ENCODE measurements at places on chromosomes 6 and 20.

GRCh38 chr6:165654144-165654543 is 8.9 kb downstream of the PDE10A start:
- no peak for DNase-seq

- DNase-seq = peak; percentile 76
Observed at GRCh38 chr6:17928514-17929430, 58.7 kb downstream of the KIF13A start.

DNA sequence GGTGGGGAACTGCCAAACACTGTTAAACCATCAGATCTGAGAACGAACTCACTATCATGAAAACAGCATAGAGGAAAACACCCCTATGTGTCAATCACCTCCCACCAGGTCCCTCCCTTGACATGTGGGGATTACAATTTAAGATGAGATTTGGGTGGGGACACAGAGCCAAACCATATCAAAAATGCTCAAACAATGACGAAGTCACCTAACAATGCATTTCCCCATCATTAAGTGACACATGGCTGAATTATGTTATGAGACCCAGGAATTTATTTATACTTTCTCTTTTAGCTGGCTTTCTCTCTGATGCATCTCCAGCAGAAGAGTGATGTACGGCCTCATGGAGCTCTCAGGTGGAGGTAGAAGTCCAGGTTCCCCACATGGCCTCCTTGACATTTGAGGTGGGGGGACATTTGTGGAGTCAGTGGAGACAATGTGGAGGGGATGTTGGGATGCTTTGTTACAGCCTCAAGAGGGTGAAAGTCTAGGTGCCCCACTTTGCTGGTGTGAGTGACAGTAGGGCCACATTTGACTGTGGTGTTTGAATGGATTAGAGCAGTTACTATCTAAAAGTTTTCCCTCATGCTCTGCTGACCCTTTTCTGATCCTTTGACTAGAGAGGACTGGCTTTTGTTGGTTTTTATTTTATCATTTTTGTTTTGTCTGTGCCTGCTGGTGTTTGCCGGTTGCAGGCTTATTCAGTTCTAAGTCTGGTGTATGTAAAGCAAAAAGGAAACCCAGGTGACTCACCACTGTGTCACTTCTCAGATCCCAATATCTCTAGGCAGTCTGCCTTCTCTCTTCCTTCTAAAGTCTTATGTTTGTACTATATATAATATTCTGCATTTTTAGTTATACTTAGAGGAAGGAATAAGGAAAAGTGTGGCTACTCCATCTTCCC is 18.5 kb upstream of the DCBLD1 start:
- DNase-seq = peak; percentile 90

DNA sequence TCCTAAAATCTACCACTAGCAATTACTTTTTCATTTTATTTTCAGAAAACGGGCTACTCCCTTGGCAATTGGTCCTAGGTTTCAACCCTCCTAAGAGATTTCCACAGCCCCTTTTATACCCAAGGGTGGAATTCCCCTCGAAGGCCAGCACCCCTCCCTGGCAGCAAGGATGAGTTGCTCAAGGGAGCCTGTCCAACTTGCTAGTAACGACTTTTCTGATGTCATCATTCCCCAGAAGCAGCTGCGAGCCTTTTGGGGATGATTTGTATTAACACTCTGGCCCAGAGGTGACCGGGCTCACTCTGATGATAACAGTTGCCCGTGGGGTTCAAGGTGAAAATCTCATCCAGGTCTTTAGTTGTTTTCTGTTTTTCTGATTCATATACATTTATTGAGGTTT is 30.7 kb upstream of the NAA20 start:
- peak; percentile 85 for DNase-seq

DNA sequence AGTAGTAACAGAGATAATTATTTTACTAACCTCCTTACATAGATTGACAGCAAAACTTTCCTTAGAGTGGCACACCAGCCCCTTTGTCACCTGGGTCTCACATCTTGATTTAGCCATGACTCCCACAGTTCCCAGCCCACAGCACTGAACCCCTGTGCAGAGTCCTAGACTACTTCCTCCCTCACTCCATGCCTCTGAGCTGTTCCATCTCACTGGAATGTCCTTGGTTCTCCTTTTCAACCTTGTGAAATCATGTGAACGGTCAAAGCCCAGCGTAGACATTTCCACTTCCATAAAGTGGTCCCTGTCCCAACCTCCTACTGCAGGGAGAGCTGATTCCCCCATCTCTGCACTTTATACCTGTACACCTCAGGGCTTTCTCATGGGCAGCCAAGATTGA is 19.7 kb downstream of the CGA start:
- DNase-seq = no peak

- no peak for DNase-seq
Observed at GRCh38 chr6:11795403-11795802, 16.8 kb upstream of the ADTRP start.

- DNase-seq = peak; percentile 86
Observed at GRCh38 chr6:148868314-148868713, 121.5 kb downstream of the UST start.

- DNase-seq = peak; percentile 36
Observed at GRCh38 chr6:105402090-105402938, 568 bp downstream of the PREP start.

DNA sequence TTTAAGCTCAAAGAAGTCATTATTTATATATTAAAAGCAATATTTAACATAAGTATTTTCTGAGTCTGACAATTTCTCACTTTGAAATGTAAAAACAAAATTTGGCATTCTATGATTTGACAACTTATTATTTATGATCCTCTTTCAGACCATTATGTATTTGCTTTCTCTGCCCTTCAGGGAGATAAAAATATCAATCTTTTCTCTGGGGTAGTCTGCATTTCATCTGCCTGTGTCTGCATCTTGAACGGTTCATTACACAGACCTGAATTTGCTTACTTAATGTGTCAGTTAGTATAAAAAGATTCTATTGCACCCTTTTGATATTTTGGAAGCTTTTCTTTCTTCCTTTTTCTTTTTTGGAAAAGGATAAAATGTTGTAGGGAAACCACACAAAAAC is 354.0 kb upstream of the RGS17 start:
- no peak for DNase-seq

DNA sequence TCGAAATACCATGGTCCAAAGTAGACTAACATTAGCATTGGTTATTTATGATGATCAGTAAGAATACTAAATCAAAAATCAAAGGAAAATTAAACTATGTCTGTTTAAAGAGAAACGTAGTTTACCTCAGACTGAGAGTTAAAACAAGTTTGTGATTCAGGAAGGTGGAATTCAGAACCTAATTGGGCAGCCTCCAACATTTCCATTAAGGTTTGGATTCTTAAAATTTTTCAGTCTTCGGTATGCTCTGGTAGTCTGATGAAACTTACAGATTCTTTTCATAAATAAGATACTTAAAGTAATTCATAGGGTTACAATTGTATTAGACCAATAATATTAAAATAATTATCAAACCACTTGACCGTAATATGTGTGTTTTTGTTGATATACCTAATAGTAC is 18.6 kb downstream of the HFE start:
- peak; percentile 77 for DNase-seq

GRCh38 chr6:43516367-43516696 is 394 bp downstream of the YIPF3 start:
- DNase-seq = no peak
